ENCODE measurements at places on chromosomes 1 and 21.

- DNase-seq: no peak
Measured at GRCh38 chr1:189434461-189434860, 1043.2 kb downstream of the BRINP3 start.

DNA sequence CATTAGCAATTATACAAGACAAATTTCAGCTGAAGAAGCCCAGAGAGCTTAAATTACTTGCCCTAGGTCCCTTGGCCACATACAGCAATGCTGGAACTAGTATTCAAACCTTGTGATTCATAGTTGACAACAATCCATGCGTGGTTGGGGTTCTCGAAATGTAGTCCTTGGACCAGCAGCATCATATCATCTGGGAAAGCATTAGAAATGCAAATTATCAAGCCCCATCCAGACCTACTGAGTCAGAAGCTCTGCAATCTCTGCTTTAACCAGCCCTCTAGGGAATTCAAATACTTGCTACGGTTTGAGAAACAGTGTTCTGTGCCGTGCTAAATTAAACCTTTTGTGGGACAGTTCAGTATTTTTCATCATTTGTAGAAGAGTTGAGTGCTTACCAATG lies 65.1 kb downstream of the CLIC6 start:
- DNase-seq: no peak

DNA sequence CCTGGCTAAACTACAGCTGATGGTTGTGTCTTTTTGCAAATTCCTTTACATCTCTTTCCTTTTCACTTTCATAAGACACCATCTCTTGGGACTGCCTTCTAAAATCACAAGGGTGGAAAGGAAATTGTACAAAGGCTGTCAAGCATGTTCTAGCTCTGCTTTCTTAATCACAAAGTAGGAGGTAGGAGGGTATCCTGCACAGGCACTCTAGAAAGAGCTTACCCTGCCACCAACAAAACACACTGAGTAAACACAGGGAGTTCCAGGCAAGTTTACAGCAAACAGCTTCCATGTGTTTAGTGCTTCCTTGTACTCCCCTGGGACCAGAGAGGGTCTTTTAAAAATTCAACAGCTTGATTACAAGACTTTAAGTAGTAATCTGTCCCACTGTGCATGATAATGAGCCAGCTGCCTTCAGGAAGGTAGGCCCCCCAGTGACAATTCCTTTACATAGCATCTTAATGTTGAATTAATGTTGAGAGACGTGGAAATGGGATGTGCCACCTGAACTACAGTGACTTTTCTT lies 2.4 kb downstream of the PLPP3 start:
- DNase-seq: no peak

DNA sequence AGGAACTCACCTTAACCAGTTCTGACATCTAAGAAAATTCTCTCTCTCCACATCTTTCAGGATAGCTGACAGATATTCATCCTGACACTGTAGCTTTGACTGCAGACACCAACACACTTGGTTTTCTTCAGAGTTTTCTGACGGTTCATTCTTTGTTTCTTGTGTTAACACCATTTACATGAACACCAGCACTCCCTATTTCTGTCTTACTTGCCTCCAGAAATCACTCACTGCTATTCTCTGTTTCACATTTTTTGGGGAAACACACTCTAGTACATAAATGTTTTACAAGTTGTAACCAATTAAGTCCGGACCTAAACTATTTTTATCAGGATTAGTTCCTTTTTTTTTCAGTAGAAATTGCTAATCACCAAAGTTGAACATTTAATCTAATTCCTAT lies 15.4 kb downstream of the FLVCR1 start:
- DNase-seq: no peak

DNA sequence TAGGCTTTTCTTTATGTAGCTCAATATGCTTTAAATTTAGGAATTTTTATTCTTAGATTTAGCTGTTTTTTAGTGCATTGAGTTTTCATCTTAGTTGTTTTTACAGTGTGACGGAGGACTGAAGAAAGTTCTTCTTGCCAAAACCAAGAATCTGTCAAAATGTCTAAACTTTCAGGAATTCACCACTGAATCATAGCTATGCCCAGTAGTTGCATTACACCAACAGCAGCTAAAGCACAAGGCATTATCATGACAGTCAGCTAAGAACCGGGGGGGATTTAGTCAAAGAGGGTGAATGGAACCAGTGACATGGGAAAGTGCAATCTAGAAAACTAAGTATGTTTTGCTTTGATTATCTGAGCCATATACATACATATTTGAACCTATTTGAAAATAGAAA lies 6.5 kb upstream of the C1orf146 start:
- DNase-seq: no peak

DNA sequence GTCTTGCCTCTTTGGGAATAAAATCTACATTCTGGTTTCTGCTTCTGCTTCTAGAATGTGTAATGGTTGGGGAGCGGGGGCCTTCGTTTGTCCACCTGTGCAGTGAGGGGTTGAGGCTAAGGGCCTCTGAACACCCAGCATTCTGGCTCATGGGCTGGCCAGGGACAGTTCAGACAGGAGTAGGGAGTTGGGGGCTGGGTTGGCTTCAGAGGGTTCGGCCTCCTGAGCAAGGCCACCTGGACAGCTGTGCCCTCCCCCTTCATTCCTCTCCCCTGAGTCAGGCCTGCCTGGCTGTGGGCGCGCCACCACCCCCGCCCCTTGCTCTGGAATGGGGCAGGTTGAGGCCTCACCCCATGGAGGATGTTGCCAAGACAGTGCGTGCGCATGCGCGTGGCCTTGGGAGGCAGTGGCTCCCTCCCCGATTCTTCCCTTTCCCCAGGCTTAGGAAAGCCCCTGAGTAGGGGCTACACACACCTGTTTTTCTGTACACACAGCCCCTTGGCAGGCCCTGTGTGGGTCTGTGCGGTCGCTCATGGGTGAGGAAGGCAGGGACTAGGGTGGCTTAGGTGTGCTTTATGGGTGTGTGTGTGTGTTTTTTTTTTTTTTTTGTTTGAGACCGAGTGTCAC lies 57.0 kb downstream of the YARS1 start:
- no peak for DNase-seq

DNA sequence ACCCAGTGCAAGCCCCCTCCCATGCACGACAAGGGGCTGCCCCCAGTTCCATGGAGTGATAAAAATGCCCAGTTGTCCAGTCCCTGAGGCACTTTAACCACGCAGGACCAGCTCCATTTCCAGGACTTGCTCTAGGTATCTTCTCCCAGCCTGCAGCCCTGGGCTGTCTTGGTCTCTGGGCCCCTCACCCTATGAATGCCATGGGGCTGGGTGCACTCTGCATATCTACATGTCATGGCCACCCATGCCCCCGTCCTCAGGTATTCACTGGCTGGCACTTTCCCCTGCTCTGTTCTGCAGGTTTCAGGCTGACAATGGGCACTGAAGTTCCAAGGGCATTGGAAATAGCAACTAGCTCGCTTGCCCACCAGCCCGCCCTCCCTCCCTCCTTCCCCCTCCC lies 19.6 kb upstream of the C1orf174 start:
- DNase-seq: no peak
